ENCODE measurements at places on chromosomes 3 and 15.
A peak's percentile ranks its signal among the peaks of the same experiment; 100 is the strongest.

DNA sequence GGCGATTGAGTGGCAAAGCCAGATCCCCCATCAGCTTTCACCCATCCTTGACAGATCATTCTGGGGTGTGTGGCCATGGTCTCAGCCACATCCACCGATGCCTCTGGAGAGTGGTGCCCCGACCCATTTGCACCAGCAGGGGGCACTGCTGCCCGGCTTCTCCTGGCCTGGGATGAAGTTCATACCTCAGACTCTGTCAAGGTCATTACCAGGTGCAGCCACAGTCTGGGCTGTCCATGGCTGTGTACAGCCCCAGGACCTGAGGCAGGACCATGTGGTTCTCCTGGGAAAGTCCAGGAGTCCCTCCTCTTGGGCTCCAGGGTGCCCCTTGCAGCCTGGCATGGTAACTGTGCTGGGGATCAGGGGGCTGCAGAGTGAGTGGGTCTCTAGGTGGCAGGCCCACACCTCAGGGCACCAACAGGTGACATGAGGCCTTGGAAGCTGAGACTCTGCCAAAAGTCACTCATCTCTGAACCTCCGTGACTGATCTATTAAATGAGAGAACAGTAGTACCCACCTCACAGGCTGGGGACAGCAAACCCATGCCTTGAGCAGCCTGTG, 67.2 kb downstream of the CACNA2D2 start:
- peak; percentile 74 for DNase-seq

- DNase-seq: no peak
These were observed 275.6 kb downstream of the ZNF621 start for GRCh38 chr3:40800343-40800742.

DNA sequence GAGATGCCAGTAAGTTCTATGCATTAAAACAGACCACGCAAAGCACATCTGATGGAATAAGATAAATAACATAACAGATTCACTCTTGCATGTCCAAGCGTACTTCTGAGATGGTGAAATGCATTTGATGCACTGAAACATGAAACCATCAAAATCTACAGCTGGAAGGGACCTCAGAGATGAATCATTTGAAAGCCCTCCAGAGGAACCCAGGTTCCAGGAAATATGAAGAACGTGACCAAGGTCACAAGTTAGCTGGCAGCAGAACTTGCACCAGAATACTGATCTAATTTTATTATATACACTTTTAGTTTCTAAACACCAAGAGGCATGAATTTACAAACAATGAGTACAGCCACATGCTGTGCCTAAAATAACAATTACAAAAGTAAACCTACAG, 957.1 kb downstream of the FHIT start:
- DNase-seq: no peak

GRCh38 chr3:151906751-151907150, 33.3 kb downstream of the SUCNR1 start:
- DNase-seq: no peak

DNA sequence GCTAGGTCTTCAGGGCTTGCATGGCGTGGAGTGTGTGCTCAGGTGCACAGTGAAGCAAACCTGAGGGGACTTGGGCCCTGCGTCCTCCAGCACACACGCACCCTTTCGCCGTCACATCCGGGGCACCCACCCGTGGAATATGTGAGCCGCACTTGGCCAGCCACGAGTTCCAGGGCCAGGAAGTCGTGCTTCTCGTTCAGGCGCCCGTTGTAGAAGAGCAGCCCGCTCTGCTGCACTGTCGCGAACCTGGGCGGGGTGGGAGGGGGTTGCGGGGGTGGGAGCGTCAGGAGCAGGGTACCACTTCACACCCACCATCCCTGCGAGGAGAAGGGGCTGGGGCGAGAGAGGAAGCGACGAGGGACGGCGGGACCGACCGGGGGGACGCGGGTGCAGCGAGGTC, 7.1 kb downstream of the CELSR3 start:
- DNase-seq: no peak

- DNase-seq: no peak
These were observed 679.8 kb upstream of the NECTIN3 start for GRCh38 chr3:110391640-110392395.

DNA sequence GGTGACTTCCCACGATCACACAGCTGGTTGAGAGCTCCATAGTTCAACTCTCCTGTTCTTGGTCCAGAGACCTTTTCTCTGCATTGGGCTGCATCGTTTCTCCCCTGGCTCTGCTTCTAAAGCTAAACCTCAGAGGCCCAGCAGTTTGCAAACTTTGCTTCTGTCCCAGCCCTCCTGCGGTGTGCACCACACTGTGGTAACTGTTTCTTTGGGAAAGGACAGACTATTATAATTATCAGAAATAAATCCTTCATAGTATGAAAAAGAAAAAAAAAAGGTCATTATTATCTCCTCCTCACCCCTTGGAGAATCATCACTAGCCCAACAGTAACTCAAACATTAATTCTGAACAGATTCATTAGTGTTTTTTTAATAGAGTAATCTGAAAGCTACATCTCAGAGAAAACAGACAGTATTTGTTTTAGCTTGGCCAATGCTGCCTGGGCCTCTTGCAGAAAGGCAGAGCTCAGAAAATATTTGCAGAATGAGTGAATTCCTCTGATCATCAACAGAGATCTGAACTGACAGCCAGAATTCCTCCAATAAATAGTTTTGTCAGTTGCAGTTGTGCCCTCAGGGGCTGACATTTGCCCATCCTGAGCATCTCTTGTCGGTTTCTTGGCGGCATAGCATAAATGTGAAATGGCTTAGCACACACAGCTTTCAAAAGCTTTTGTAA, 52.9 kb downstream of the BFSP2 start:
- no peak for DNase-seq

GRCh38 chr15:88652456-88653199, 13.8 kb downstream of the ISG20 start:
- DNase-seq: no peak

GRCh38 chr3:24296441-24297205, 198.0 kb downstream of the THRB start:
- no peak for DNase-seq

- DNase-seq: no peak
These were observed 4.5 kb upstream of the AP2M1 start for GRCh38 chr3:184169896-184170875.

DNA sequence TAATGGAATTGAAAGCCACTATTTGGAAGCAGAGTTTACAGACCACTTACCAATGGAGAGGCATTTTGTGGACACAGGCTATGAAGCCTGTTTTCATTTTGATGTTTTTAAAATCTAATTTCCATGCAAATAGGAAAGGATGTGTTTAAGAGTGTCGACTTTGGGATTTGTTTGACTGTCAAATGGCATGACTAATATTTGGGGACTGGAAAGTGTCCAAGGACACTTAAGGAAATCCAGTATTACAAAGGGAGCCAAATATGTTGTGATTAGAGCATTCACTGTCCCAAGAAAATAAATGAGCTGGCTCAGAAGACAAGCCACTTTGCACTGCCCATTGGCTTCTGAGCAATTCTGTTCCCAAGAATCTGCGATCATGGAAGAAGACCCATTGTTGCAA, 34.0 kb upstream of the SLC6A11 start:
- no peak for DNase-seq

GRCh38 chr3:157741607-157742006, 238.4 kb upstream of the VEPH1 start:
- DNase-seq: no peak

- no peak for DNase-seq
These were observed 48.7 kb downstream of the BFSP2 start for GRCh38 chr3:133448478-133449122.

DNA sequence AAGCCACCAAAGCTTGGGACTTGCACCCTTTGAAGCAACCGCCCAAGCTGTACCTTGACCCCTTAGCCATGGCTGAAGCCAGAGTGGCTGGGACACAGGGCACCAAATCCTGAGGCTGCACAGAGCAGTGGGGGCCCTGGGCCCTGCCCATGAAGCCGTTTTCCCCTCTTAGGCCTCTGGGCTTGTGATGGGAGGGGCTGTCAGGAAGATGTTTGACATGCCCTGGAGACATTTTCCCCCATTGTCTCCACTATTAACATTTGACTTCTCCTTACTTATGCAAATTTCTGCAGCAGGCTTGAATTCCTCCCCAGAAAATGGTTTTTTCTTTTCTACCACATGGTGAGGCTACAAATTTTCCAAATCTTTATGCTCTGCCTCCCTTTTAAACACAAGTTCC, 522.2 kb downstream of the EDEM1 start:
- DNase-seq: no peak

DNA sequence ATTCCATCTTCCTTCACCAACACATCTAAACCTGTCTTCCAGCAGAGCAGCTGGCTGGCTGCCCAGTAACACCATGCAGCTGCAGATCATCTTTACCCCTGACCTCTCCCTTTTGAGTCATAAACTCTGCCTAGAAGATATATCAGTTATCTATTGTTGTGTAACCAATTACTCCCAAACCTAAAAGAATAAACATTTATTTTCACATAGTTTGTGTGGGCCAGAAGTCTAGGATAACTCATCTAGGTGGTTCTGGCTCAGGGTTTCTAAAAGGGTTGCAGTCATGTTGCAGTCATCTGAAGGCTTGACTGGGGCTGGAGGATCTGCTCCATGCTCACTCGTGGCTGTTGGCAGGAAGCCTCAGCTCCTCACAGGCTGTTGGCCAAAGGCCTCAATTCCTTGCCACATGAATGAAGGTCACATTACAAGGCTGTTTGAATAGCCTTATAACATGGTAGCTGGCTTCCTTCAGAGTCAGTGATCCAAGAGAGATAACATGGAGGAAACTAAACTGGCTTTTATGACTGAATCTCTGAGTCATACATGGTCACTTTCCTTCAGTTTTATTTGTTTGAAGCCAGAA, 92.8 kb downstream of the GOLIM4 start:
- no peak for DNase-seq
